Activated naive CD8-positive, alpha-beta T cell treated with anti-CD3 and anti-CD28 coated beads, Interleukin-2, amount 10 ng/mL, durations not matched to agents 7 days and 5 days (primary cell): ENCODE measurements at places on chromosomes 5 and 9. TPM values are rescaled to one million over a fixed set of nuclear protein-coding genes. Genes with fewer than 3 reads are reported as not detected.
A peak's percentile ranks its signal among the peaks of the same experiment; 100 is the strongest.

- DNase-seq, result no peak
Observed at GRCh38 chr9:109193974-109194556, 27.0 kb upstream of the FRRS1L start.

Gene DAB2
- 2.3 TPM for total RNA-seq

Gene CERCAM
- 3.7 TPM for total RNA-seq

- no peak for DNase-seq
Observed at GRCh38 chr5:157956271-157956885, 97.4 kb upstream of the CLINT1 start.

Gene CDH10
- total RNA-seq, result not detected

Gene AFAP1L1
- total RNA-seq, result 0.17 TPM

GRCh38 chr9:121898856-121899255 is 194.3 kb downstream of the TTLL11 start:
- no peak for DNase-seq

Gene GPR151
- total RNA-seq, result not detected

- DNase-seq, result no peak
Observed at GRCh38 chr5:58012801-58013315, 447.0 kb downstream of the PLK2 start.

- DNase-seq, result no peak
Observed at GRCh38 chr9:105816202-105816744, 121.9 kb downstream of the TMEM38B start.

GRCh38 chr9:136250676-136251075 is 5.1 kb upstream of the QSOX2 start:
- DNase-seq, result no peak

Gene ENTREP1
- total RNA-seq, result not detected

Gene MSMP
- total RNA-seq, result not detected

- DNase-seq, result no peak
Observed at GRCh38 chr5:169670769-169671525, 33.9 kb downstream of the DOCK2 start.

Gene DBH
- total RNA-seq, result not detected

GRCh38 chr5:54469622-54470021 is 14.1 kb downstream of the HSPB3 start:
- no peak for DNase-seq

DNA sequence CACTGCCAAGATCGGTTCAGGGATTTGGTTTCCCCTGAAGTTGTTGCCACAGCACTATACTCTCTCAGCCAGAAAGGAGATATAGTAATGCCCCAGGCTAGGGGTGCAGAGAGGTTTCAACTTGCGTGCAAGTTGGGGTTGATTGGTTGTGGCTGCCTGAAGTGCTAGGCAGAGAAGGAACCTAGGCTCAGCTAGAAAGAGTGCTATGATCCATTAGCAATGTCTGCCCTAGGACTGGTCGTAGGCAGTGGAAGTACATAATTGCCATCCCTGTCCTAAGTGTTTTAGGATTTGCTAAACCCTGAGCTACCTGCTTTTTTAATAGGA is 136.6 kb upstream of the SMIM23 start:
- DNase-seq, result no peak

Gene SH3TC2
- not detected for total RNA-seq

- peak; percentile 29 for DNase-seq
Observed at GRCh38 chr9:93127395-93127911, 6.6 kb downstream of the NINJ1 start.

GRCh38 chr5:23450187-23450586 is 57.2 kb upstream of the PRDM9 start:
- no peak for DNase-seq

- no peak for DNase-seq
Observed at GRCh38 chr9:126383406-126384046, 56.9 kb downstream of the MVB12B start.

Gene PCDHB6
- not detected for total RNA-seq

Gene TMEM8B
- 5.9 TPM for total RNA-seq

DNA sequence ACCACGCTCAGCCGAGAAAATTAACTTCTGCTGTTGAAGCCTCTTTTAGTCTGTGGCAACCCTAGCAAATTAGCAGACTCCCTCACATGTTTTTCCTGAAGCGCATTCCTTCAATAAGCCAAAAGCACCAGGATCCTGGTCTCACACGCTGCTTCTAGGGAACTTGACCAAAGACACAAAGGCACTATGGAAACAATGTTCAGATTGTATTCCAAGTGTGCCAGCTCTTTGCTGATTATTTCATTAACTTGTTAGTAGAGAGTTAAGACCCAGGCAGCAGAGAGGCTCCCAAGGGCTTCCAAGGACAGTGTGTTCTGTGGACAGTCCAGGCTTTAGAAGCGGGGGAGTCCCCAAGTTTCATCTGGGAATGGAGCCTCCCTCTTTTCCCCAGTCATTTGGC is 94.4 kb upstream of the BASP1 start:
- DNase-seq, result no peak

Gene SPATA31D4
- not detected for total RNA-seq

DNA sequence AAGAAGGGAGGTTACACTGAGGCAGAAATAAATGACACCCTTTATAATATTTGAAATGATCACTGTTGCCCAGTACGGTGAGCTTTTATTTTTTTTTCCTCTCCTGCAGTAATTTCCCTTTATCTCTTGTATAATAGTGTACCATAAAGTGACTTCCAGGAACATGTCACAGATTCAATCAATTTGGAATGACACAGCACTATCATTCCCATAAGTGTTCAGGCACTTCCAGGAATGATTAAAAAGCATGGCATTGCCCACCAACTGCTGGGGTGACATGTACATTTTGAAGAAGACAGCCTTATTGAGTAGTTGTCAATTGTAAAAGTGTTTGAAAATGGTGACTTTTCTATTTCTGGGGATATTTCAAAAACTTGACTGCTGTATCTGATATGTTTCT is 1700.9 kb upstream of the NUDT12 start:
- DNase-seq, result no peak

DNA sequence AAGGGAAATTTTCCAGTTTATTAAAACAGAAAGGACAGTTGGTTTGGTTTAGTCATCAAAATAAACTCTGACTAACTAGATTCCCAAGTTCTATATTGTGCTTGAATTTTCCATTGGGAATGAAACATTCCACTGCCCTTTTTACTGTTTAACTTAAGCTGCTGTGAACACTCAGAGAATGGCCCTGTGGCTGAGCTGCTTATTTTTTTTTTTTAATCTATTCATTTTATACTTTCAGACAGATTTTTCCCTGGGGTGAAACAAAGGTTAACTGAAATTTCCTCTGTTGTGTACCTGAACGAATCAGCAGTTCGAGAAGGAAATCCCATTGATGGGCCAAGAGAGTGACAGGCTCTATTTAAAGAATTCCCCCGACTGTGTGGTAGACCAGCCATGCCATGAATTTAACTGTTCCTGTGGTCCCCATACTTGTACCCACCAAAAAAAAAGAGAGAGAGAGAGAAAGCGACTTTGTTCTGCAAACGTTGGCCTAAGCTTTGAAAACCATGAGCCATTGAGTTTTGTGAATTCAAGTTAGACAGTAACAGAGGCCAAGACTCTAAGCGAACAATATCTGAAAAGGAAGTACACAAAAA is 138.7 kb upstream of the GRHPR start:
- DNase-seq, result no peak

Gene SLC45A2
- not detected for total RNA-seq

- DNase-seq, result no peak
Observed at GRCh38 chr9:109467936-109468335, 30.2 kb downstream of the PTPN3 start.

- no peak for DNase-seq
Observed at GRCh38 chr5:145521523-145521922, 313.6 kb downstream of the PRELID2 start.

GRCh38 chr5:893137-893506 is 438 bp downstream of the TRIP13 start:
- DNase-seq, result no peak

Gene WNK2
- 0.25 TPM for total RNA-seq

Gene ERBIN
- 63.4 TPM for total RNA-seq

DNA sequence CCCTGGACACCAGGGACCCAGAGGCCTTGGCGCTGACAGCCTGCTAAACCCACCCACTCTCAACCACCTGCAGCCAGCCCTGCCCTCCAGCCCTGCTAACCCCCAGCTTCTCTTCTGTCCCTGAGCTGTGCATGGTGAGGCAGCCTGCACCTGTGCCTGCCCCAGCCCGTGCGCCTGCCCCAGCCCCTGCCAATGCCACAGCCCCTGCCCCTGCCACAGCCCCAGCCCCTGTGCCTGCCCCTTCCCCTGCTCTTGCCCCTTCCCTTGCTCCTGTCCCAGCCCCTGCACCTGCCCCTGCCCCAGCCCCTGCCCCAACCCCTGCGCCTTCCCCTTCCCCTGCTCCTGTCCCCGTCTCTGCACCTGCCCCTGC is 43.3 kb upstream of the IRX4 start:
- no peak for DNase-seq

Gene MAN1B1
- 63.2 TPM for total RNA-seq

DNA sequence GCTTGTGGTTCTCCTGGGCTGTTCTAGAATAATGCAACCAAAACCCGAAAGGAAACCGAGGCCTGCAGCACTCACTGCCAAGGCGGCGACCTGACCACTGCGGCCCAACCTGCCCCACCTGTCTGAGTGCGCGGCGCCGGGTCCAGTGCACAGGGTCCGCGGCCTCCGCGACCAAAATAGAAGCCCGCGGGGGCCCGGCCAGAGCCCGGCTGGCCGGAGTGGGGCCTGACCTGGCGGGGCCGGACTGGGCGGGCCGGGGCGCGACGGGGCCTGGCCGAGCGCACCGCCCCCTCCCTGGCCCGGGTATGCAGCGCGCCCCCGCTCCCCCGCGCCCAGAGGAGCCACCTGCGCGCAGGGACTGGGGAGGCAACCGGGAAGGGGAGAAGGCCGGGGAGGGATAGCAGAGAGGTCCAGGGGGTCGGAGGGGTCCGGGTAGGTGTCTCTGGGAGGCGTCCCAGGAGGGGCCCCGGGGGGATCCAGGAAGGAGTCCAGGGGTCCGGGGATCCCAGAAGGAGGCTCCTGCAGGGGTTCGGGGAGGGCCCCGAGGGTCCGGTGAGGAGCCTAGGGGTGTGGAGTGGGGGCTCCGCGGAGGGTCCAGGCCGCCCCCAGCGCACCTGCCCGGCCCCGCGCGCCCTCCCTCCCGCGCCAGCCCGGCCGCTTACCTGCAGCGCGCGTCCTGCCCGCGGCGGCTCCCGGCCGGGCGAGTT is 503 bp downstream of the SEMA4D start:
- peak; percentile 61 for DNase-seq

DNA sequence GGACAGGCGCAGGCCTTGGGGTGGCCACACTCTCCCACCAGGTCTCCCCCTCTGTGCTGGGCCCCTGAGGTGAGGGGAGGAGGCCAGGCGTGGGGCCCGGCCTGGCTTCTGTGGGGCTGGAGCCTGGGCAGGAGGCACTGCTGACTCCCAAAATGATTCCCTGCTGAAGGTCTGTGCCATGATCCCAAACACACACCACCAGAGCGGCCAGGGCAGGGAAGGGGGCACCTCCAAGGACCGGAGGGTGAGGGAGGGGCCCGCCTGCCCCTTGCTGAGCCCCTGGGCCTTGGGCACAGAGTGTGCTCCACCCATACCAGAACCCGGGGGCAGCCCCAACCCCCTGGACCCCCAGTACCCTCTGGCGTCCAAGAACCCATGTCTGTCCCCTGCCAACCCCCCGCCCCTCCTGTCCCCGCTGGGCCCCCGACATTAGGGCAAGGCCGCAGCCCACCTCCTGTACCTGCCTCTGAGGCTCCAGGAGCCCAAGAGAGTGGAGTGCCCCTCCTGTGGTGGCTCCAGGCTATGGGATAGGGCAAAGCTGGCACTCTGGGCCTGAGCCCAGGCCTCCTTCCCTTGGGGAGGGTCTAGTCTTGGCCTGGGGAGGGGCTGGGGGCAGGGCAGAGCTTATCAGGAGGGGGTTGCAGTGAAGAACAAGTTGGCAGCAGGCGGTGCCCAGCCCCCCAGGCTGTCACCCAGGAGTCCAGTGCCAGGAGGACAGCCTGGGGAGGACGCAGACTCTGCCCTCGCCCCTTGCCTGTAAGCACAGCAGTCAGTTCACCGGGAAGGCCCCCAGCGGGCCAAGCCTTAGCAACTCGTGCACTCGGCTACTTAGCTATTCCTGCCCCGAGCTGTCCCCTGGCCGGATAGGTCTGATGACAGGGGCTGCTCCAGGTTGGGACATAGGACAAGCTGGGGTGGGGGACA is 2.6 kb upstream of the EGFL7 start:
- DNase-seq, result peak; percentile 33

GRCh38 chr9:112864403-112864802 is 26.3 kb downstream of the SLC46A2 start:
- DNase-seq, result no peak

Gene CDH6
- not detected for total RNA-seq

- no peak for DNase-seq
Observed at GRCh38 chr5:122315521-122315920, 3.5 kb downstream of the SNCAIP start.

DNA sequence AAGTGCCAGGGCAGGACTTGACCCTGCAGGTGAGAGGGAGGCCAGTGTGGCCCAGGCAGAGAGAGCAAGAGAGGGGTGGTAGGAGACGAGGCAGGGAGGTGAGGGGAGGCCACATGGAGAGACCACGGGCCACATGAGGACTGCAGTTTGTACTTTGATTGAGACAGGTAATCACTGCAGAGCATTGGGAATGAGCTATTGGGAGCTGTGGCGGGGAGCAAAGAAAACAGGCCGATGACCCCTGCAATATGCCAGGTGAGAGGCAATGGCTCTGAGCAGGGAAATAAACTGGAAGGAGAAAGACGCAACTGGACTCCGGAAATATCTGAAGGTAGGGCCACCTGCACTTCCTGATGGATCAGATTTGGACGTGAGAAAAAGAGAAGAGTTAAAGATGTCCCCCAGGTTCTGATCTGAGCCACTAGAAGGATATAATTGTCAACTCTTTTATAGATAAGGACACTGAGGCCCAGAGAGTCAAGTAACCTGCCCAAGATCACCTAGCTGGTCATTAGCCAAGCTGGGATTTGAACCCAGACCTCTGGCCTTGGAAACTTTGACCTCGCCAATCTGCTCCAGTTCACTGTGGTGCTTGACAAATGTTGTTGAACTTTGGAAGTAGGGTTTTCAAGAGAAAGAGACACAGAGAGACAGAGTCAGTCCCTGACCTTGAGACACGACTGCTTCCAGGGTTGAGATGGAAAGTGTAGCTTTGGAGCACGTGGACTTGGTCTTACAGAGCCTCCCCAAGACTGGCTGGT is 42.3 kb downstream of the DUSP1 start:
- no peak for DNase-seq

GRCh38 chr5:125576822-125577221 is 830.4 kb upstream of the ZNF608 start:
- no peak for DNase-seq

GRCh38 chr5:160792732-160793529 is 59.1 kb downstream of the ATP10B start:
- no peak for DNase-seq

GRCh38 chr5:173281910-173282309 is 46.3 kb downstream of the STC2 start:
- no peak for DNase-seq

- DNase-seq, result no peak
Observed at GRCh38 chr5:78574131-78574673, 74.4 kb downstream of the LHFPL2 start.

GRCh38 chr9:113580041-113580953 is 116.8 kb downstream of the RGS3 start:
- peak; percentile 52 for DNase-seq
